ENCODE measurements at places on chromosomes 2 and 18.

DNA sequence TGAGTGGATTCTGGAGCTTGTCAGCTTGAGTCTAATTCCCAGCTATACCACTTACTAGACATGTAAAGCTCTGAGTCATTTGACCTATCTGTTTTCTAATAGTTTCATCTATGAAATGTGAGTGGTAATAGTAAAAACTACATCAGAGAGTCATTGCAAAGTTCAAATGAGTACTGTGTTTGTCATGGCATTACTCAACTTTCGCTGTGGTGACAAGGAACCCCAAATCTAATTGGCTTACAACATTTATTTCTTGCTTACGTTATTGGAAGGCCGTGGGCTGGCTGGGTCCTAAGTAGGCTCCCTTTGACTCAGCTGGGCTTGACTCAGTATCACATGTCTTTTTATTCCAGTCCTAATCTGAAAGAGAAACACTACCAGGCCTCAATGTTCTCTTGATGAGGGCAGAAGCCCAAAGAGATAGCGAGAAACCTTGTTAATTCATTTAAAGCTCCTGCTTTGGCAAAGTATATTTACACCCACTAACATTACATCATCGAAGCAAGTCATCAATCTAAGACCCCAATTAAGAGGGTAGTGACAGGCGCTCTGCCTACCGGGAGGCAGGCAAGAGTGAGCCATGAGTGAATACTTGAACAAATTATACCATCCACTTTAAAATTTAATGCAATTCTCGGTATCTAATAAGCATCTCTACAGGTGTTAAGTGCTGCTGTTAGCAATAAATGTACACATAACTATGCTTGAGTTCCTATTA, 431.8 kb upstream of the SPHKAP start:
- DNase-seq, result no peak

- no peak for DNase-seq
These were observed 586 bp downstream of the FNDC4 start for GRCh38 chr2:27494284-27494943.

DNA sequence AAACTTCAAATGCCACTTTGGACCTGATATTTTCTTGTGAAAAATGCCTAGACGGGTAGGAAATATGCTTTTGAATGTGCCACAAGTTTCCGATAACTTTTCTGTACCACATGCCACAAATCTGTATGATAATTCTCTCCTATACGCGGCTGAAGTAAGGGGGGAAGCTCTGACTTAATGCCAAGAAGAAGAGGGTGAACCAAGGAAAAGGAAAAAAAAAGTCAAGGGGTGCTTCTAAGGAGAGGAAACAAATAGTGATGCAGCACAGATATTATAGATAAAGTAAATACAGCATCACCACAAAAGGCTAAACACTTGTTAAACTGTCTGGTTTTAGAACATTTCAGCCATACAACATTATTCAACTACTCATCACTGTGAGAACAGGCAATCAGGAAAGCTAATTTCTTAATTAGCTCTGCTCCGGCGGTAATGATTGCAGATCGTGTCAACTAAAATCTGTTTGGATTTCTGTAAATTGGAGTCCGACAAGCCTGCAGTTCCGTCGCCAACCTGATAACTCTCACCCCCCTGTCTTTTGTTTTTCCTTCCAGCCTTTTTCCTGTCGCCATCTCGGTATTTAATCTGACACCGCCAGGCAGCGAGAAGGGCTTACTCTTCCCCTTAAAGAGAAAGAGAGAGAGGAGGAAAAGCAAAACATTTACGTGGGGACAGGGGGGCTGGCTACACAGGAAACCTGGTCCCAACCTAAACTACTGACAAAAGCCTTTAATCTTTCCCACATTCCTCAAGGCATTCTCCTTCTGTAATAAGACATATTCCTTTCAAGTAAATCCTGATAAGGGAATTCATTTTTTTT, 67.5 kb downstream of the ZEB2 start:
- DNase-seq, result no peak

GRCh38 chr2:230850358-230850658, 14.4 kb upstream of the ITM2C start:
- DNase-seq, result no peak

DNA sequence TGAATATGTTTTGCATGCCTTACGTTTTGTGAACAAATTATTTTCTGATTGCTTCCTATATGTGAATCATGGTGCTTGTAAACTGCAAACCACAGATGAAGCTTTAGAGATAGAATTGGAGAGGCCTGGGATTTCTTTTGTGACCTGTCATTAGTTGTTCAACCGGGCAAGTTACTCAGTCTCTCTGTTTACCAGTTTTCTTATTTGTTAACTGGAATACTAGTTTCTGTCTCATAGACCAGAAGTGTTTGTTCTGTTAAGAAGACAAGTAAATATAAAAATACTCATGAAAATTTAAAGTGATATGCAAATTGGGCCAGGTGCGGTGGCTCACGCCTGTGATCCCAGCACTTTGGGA, 27.3 kb downstream of the DGKD start:
- DNase-seq, result no peak

- peak; percentile 69 for DNase-seq
These were observed 45.1 kb downstream of the RPL31 start for GRCh38 chr2:101047075-101047766.

- no peak for DNase-seq
These were observed 232.5 kb downstream of the PTGR3 start for GRCh38 chr18:74976331-74976909.

GRCh38 chr2:224155371-224155770, 116.3 kb upstream of the SERPINE2 start:
- no peak for DNase-seq

GRCh38 chr2:222688917-222689316, 17.5 kb downstream of the MOGAT1 start:
- DNase-seq, result no peak

GRCh38 chr2:159026170-159026569, 57.7 kb downstream of the TANC1 start:
- no peak for DNase-seq

- DNase-seq, result no peak
These were observed 66.3 kb upstream of the GPR45 start for GRCh38 chr2:105175231-105175630.

DNA sequence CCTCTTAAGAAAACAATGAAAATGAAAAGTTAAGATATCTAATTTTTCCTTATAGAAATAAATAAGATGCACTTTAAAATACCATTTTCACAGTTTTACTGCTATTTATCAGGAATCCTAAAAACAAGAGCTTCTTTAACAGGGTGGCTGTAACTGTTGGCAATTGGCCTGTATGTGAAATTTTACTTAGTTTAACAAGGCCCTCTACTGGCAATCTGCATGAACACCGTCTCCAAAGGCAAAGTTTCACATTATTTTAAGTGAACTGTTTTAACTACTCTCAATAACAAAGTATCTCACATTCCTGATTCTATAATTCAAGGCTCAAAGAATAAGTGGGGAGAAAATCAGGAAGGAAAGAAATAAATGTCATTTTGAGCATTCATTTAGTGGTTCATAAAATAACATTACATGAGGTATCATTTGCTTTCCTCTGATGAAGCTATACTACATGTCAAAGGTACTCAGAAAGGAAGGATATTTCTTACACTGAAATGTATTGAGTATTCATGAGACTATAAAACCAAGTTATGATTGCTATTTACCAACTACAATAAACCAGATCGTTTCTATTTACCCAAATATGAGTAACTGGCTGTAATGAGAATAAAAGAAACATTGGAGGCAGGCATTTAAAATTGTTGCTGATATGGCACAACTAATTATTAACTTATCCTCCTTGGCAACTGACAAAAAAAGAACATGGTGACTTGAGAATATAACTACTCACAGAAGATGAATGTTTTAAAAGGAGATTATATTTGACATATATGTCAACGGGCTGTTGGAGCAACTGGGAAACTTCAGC, 7.0 kb downstream of the NCKAP5 start:
- DNase-seq, result peak; percentile 31

GRCh38 chr18:2121224-2121623, 450.1 kb downstream of the METTL4 start:
- no peak for DNase-seq

GRCh38 chr2:229118927-229119326, 152.2 kb downstream of the PID1 start:
- DNase-seq, result no peak

DNA sequence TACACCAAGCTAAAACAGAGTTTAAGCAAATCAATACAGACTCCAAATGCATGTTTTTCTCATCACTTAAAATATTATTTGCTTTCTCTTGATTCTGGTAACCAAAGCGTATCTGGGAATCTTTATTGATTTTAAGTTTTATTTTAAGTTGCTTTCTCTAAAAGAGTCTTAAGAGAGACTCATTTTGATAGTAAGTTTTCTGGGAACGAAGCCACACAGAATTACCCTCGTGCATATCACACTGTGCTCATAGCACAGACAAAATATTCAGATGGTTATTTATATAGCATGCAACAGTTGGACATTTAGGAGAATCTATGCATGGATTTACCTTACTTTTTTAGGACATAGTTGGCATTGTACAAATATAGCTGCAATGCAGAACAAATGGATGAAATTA, 597.5 kb upstream of the NRXN1 start:
- no peak for DNase-seq

DNA sequence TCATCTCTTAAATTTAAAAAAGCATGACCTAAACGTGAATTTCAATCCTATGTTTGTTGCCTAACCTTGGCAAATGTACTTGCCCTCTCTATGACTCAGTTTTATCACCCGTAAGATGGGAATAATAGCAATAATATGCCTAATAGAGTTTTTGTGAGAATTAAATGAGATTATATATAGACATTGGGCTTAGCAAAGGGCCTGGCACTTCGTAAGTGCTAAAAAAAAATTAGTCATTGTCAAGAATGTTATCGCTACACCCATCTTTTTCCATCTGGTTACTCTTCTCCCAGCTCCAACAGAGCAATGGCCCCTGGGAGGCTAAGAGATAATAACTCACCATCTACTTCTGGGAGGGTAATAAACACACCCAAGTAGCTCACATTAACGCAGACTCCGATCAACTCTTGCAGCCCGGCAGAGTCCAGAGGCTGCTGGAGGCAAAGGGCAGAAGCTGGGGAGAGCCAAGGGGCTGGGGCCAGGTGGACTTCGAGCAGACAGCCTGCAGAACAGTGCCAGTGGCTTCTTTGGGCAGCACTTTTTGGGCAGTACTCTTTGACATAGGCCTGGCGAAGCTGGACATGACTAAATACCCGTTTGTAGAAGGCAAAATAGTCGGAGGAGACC, 63.9 kb upstream of the STPG4 start:
- DNase-seq, result no peak

DNA sequence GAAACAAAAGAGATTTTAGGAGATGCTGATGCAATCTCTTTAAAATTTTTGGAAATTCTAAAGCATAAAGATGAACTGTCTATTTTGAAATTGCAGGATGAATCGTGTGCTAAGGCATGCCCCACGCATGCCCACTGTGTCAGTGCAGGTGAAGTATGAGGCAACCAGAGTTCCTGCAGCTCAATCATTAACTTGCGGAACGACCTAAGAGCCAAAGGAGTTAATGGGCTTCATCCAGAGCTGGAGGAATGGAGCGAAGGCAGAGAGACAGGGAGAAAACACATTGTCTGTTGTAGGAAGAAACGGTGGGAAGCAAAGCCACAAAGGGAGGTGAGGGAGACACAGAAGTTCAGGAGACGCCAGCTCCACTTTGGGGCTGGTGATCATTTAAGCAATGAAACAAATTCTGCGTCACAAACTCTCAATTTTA, 265.2 kb downstream of the CCDC85A start:
- DNase-seq, result peak; percentile 75

DNA sequence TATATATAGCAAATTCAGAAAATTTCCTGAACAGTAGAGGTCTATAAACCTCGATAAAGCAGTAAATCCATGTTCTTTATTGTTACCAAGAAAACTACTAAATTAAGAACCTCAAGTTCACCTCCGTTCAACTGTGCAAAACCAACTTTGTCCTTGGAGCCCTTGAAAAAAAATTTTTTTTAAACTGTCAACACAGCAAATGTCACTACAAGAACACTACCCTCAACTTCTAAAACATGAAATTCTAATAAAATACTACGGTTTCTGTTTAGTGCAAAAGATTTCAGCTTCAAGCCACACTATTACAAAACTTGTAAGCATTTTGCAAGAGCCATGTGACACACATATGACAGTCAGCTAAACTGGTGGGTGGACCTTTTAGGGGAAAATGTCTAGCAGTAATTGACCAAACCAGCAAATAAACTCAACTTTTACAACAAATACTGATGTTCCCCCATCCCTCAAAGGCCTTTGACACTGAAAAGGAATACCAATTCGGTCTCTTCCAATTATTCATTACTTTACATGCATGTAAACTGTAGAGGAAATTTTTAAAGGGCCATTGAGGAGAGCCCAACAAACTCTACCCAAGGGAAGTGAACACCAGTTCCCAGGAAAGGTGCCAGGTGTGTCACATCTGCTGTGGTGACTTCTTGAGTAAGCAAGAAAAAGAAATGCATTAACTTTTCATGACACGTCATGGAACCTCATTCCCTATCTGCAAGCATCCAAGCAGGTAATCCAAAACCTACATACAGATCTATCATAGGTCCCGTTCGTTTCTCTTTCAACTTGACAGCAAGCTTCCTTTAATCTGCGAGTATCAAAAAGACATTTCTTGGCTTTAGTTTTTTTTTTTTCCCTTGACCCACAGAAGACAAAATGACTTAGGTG, 1.4 kb downstream of the RAB1A start:
- DNase-seq, result peak; percentile 14

DNA sequence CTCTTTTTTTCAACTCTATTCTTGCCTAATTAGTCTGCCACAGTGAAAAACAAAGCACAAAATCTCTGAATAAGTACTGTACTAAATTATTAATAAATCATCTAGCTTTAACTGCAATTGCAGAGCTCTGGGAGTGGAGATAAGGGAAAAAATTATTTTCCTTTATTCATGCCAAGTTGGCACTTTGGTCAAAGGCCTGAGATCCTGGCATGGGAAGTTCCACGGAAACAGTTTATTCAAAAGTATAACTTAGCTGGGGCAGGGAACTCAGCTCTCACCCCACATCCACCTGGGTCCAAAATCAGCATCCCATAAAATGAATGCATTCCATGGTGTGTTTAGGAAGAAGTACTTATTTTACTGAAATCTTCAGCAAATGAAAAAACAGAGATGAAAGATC, 185.2 kb upstream of the APCDD1 start:
- no peak for DNase-seq

- peak; percentile 29 for DNase-seq
These were observed 241.8 kb upstream of the RAB12 start for GRCh38 chr18:8367217-8367988.
